Tibial nerve (tissue), 4 donors: ENCODE measurements at places on chromosomes 3 and 15.

- no peak for DNase-seq
Measured at GRCh38 chr3:32371461-32372212, 20.0 kb upstream of the CMTM7 start.

DNA sequence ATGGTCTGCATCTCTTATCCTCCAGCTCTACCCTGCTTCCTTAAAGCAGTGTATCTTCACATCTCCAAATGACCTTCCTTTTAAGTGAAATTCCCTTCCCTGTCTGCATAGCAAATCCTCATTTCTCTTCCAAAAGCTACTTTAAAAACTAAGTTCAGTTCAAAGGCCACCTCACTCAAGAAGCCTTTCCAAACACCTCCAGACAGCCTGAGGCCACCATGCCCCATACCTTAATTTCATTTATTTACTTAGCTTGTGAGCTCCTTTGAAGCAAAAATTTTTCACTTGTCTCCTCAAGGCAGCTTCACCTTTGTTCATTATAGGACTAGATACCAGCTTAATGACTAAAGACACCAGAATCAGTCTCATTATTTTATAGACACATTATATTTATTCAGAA is 39.4 kb downstream of the PIGB start:
- DNase-seq = no peak

- no peak for DNase-seq
Measured at GRCh38 chr3:152051501-152052404, 178.3 kb downstream of the SUCNR1 start.

DNA sequence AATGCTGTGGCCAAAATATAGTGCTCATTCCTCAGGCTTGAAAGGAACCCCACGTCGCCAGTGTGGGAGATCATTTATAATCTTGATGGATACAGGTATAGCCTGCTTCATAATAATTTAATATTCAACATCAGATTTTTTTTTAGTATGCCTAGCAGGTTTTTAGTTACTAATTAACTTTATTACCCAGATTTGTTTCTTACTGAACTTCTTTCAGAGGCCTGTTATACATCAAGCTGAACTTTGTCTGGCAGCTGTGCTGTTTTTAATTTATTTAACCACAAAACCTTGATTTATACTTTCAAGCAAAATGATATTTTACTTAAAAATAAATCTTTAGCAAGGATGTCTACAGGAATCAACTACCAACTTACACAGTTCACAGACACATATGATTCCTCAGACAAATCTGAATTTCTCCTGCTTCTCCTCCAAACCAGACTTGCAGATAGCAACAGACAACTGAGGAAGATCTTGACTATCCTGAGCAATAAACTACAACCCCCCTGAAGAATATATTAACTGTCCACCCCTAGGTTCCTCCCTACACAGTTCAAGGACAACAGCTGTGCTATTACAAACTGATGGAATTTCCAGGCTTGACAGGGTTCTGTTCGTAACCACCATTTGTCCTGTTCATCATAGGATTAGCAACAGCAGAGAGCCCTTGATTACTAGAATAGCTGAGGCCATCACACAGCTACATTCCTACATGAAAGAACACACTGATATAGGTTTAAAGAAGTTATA is 610 bp downstream of the MAP4 start:
- DNase-seq = no peak
